ENCODE measurements at places on chromosomes 16 and 17. TPM values are rescaled to one million over a fixed set of nuclear protein-coding genes. Genes with fewer than 3 reads are reported as not detected.

CNTNAP4 gene
- total RNA-seq, result not detected

BAHCC1 gene
- 23.7 TPM for total RNA-seq

KRTAP9-8 gene
- total RNA-seq, result not detected

CSH2 gene
- not detected for total RNA-seq

HCFC1R1 gene
- 46.3 TPM for total RNA-seq

PSMD11 gene
- 80.9 TPM for total RNA-seq

CCL17 gene
- 0.78 TPM for total RNA-seq

TEX14 gene
- total RNA-seq, result 0.55 TPM

DNA sequence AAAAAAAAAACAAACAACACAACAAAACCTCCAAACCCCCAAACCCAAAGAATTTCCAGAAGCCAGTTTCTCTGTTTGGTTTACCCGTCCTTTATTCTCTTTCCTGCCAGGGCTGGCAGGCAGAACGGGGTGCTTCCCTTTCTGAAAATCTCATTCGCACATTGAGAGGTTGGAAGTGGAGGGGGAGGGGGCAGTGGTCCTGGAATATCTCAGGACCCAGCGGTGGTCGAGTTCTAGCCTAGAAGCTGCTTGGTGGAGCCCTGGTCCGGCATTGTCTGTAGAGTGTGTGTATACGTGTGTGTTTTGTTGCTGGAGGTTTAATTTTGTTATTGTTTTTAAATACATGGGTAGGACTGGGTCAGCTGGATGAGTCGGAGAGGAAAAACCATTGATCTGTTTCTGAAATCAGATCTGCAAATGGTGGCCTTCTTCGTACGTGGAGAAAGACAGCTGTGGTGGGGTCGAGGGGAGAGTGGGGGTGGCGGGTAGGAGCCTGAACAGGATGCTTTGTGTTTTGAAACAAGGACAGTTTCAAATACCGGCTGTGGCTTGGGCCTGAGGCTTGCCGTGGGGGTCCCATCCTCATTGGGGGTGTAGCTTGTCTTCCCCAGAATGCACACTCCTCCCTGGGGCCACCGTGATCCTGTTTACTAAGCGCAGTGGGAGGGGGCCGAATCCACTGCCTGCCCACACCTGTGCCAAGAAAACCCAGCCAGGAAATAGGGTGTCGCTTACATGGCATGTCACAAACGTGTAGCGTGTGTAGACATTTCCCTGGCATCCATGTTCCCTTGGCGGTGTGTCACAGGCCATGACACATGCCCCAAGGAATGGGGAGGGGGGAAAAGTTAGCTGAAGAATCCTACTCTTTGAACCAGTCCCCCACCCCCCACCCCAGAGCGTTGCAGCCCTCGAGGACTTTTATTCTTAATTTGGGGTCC, 1.6 kb downstream of the CMIP start:
- DNase-seq, result peak; percentile 74

GRCh38 chr16:78005881-78006280, 16.5 kb upstream of the CLEC3A start:
- DNase-seq, result no peak

DNA sequence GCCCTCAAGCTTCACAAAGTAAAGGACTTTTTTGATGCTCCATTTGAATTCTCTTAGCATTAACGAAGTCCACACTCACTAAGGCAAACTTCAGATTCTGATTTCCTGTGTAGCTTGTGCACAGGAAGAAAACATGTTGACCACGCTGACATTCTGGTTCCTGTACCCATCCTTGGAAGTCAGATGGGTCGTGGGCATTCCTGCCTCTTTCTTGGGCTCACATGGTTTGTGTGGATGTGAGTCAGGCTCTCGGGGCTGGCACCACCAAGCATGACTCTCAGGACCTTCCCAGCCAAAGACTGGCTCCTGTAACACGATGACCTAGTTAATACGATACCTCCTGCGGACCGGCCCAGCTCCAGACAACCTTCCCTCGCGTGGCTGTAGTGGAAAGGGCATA, 32.8 kb downstream of the ARSG start:
- no peak for DNase-seq

- DNase-seq, result peak; percentile 41
Observed at GRCh38 chr17:31390748-31391495, 553 bp upstream of the RAB11FIP4 start.

DNA sequence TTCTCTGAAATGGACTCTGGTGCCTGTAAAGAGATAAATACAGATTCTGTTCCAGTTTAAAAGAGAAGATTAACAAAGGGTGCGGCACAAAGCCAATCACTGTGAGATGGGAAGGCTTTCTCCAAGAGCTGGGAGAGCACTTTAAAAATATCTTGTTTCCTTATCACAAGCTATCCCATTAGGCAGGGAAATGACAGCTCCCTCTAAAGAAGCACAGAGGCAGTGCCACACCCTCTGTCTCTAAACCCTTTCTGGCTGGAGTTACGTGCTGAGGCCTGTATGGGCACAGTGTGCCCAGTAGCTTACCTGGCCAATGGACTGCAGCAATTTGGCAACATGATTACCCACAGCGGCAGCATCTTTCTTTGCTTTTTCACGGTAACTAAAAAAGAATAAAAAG, 9.0 kb upstream of the TERB1 start:
- no peak for DNase-seq

GRCh38 chr17:60335289-60335688, 56.6 kb downstream of the USP32 start:
- DNase-seq, result no peak

GRCh38 chr16:52557236-52557635, 10.3 kb upstream of the TOX3 start:
- DNase-seq, result no peak

DNA sequence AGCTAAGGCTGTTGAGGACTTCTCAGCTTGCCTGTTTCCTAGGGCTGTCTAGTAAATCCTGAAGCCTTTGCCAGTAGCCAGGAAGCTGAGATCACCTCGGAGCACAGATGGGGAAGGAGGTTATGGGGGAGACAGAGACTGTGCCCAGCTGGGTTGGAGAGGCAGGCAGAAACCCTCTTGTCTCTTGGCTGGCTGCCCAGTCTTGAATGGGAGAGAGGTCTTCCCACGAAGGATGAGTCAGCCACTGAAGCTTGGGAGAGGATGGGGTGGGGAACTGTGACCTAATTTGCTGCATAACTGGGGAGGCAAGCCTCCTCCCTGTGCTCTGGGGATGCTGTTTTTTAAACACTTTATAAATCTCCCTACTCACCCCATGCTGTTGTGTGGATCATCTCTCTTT, 69.8 kb downstream of the SHISA9 start:
- no peak for DNase-seq

DNA sequence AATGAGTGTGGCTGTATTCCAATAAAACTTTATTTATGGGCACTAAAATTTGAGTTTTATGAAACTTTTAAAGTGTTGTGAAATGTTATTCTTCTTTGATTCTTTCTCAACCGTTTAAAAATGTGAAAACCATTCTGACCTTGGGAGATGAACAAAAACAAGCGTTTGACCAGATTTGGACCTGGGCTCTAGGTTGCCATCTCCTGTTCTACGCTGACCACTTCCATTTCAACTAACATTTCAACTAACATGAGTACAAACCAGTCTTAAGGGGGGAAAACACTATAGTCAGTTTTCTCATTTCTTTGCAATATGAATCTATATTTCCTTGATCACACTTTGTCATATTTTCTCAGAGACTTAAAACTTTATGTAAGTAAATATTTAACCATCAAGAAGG, 118.4 kb upstream of the IRX5 start:
- no peak for DNase-seq

- DNase-seq, result no peak
Observed at GRCh38 chr17:50301891-50302584, 27.8 kb downstream of the TMEM92 start.

DNA sequence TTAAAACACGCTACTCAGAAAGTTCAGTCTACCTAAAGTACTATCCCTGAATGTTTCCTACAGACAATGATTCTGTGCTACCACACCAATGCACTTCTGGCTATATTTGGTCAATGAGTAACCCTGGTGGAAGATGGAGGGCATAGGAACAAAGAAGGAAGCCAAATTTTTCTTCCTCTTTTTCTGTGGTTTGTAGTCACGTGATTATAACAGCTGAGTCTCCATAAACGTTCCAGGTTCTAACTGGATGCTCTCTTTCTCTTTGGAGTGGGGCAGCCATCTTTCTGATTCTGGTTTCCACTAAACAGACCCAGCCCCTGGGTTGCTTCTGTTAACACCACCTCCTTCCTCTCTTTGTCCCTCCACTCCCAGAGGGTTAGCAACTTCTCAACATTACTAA, 274.9 kb downstream of the CDH11 start:
- DNase-seq, result no peak

GRCh38 chr17:21239680-21240368, 13.4 kb downstream of the NATD1 start:
- no peak for DNase-seq

- DNase-seq, result no peak
Observed at GRCh38 chr17:8144401-8145231, 7.6 kb downstream of the PER1 start.

DNA sequence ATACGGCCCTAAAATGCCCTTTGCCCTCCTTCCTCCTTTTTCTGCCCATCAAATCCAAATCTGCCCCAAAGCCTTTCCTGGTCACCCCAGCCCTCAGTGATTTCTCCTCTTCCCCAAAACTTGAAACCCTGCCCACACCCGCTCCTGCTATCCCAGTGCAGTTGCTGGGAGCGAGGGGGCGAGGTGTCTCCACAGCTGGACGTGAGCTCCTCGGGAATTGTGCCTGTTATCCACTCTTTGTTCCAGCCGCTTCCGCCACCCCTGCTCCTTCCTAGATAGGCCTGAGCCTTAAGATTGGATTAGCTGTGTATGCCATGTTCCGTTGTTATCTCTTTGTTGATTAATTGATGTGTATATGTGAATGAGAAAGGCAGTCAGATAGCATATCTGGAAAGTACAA, 2.6 kb upstream of the KRT35 start:
- no peak for DNase-seq

DNA sequence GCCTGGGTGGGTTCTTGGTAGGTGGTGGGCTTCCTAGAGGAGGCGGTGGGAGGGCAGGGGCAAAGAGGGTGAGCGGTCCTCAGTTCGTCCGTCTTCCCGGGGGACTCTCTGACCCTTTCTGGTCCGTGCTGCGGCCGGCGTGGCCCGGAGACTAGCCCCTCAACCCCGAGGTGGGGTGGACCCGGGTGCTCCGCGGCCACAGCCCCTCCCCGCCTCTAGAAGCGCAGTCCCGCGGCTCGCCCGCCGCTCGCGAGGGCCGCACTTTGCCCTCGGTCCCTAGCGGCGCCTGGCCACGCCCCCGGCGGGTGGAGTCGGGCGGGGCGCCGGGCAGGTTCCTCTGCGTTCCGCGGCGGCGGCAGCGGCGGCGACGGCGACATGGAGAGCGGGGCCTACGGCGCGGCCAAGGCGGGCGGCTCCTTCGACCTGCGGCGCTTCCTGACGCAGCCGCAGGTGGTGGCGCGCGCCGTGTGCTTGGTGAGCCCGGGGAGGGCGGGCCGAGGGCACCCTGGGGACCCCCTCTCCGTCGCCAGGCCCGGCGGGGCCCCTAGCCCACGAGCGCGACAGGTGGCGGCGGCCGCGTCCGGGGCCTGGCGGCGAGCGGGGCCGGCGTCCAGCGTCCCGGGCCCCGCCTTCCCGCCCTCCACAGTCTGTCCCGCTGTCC, at the start of gene SYNGR2:
Gene SYNGR2 (plus strand): TSS at position 340 of the 661 bp plus-strand sequence. CDS start 36 bp downstream, at position 376.
- peak; percentile 81 for DNase-seq

- DNase-seq, result no peak
Observed at GRCh38 chr17:17388657-17389496, 85.7 kb downstream of the NT5M start.
